ENCODE measurements at places on chromosomes 2 and 18. TPM values are rescaled to one million over a fixed set of nuclear protein-coding genes. Genes with fewer than 3 reads are reported as not detected.

IHH gene
- total RNA-seq = not detected

SAG gene
- not detected for total RNA-seq

TUBA3E gene
- not detected for total RNA-seq

ADRA2B gene
- total RNA-seq = 0.24 TPM

ASPRV1 gene
- total RNA-seq = 0.77 TPM

TCF7L1 gene
- not detected for total RNA-seq

MOGAT1 gene
- total RNA-seq = not detected

CPS1 gene
- total RNA-seq = 2.0 TPM

REEP1 gene
- total RNA-seq = 0.28 TPM

CRYGC gene
- total RNA-seq = not detected

TNFRSF11A gene
- total RNA-seq = 3.1 TPM

CWC22 gene
- total RNA-seq = 30.9 TPM

MYO7B gene
- total RNA-seq = not detected

TBR1 gene
- total RNA-seq = not detected

ABCG5 gene
- not detected for total RNA-seq

CD226 gene
- total RNA-seq = 158 TPM

ASB18 gene
- total RNA-seq = not detected

All from CD8-positive, alpha-beta memory T cell (primary cell).